CD4-positive, alpha-beta memory T cell (primary cell): ENCODE measurements at places on chromosomes 4 and X. TPM values are rescaled to one million over a fixed set of nuclear protein-coding genes. Genes with fewer than 3 reads are reported as not detected.

Gene ADH1B
- not detected for total RNA-seq

Gene RTL3
- total RNA-seq: not detected

Gene DOCK11
- total RNA-seq: 112 TPM

Gene FAM47E
- not detected for total RNA-seq

Gene CENPVL2
- not detected for total RNA-seq

GRCh38 chr4:41728573-41728913 is 20.0 kb downstream of the PHOX2B start:
- no peaks in the 10 kb centered on the region for H3K36me3 ChIP-seq
- no peak for DNase-seq
- H3K27ac ChIP-seq: no peak overlapping the region
- H3K4me3 ChIP-seq: no peak overlapping the region
- no peaks in the 10 kb centered on the region for H3K4me1 ChIP-seq

DNA sequence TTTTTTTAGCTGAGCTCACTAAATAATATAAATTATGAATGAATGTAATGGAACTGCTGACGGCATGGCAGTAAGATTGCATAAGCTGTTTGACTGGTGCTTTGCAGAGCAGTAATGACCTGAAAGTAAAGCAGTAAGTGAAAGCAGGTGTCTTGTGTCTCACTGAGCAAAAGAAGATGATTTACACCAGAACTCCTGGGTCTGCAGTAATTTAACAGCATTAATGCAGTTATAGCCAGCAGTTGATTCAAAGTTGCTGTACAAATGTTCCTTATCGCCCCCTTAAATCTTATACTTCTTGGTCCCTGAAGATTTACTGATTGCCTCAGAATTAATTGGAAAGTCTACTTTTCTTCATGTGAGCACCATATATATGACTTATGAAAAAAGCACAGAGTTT is 187.7 kb downstream of the DCTD start:
- no peak overlapping the region for H3K27ac ChIP-seq
- H3K4me1 ChIP-seq: no peaks in the 10 kb centered on the region
- no peaks in the 10 kb centered on the region for H3K36me3 ChIP-seq
- H3K27me3 ChIP-seq: no peaks in the 10 kb centered on the region

- no peaks in the 10 kb centered on the region for H3K27me3 ChIP-seq
- H3K27ac ChIP-seq: no peak within 1 kb of the TSS
- H3K4me1 ChIP-seq: no peaks in the 10 kb centered on the region
Measured at GRCh38 chr4:76035799-76036380, at the start of gene CXCL11. Gene CXCL11, minus strand, starts transcription at chr4:76036070. Its CDS starts 83 bp downstream, at chr4:76035987.

- H3K36me3 ChIP-seq: no peaks in the 10 kb centered on the region
- DNase-seq: no peak
- H3K4me1 ChIP-seq: no peaks in the 10 kb centered on the region
- H3K4me3 ChIP-seq: no peak overlapping the region
- H3K27me3 ChIP-seq: no peaks in the 10 kb centered on the region
Measured at GRCh38 chr4:81039351-81039972, 9.0 kb downstream of the BMP3 start.

GRCh38 chr4:115042496-115042895 is 70.9 kb downstream of the NDST4 start:
- H3K4me3 ChIP-seq: no peak overlapping the region
- no peaks in the 10 kb centered on the region for H3K4me1 ChIP-seq
- DNase-seq: no peak

DNA sequence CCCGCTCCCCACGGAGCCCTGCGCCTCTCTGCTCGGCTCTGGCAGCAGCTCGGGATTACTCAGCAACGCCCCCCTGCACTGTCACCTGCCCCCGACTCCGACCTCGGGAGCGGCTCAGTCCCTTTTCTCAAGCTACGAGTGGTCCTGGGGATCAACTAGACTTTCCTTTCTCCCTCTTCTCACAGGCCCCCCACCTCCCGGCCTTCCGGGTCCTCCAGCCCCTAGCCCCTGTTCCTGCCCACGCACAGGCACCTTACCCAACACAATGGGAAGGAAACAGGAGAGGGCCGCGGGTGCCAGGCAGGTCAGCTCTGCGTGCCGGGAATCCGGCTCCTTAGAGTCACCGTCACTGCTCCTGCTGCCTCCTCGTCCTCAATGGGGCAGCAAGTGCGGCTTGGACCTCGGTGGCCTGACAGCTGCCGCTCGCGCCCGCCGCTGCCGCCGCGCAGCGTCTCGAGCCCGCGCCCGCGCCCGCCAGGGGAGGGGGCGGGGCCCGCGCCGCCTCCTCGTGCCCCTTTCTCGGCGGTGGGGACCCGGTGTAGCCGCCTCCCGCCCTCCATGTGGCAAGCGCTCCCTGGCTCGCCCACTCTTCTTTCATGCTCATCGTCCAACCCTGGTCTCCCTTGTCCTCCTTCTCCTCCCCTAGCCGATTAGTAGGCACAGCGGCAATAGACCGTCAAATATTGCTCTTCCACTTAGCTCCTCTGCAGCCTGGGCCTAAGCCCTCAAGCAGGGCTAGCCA is at the start of gene RAB9B:
Gene RAB9B, minus strand, starts transcription at position 455 of the 742 bp plus-strand sequence. CDS start 6,473 bp downstream, outside the sequence.
- H3K27me3 ChIP-seq: no peaks in the 10 kb centered on the region
- no peak within 1 kb of the TSS for H3K27ac ChIP-seq
- H3K36me3 ChIP-seq: no peaks in the 10 kb centered on the region
- peak within 1 kb of the TSS; percentile 29 for H3K4me3 ChIP-seq
- H3K4me1 ChIP-seq: peaks cover 5% of the 10 kb centered on the region

GRCh38 chr4:17066972-17067371 is 168.5 kb upstream of the LDB2 start:
- H3K4me1 ChIP-seq: no peaks in the 10 kb centered on the region
- no peaks in the 10 kb centered on the region for H3K36me3 ChIP-seq
- no peaks in the 10 kb centered on the region for H3K27me3 ChIP-seq
- H3K4me3 ChIP-seq: no peak overlapping the region
- no peak overlapping the region for H3K27ac ChIP-seq
- no peak for DNase-seq

GRCh38 chr4:8281519-8282133 is 12.1 kb downstream of the HTRA3 start:
- DNase-seq: no peak
- no peak overlapping the region for H3K27ac ChIP-seq
- no peaks in the 10 kb centered on the region for H3K36me3 ChIP-seq
- no peaks in the 10 kb centered on the region for H3K27me3 ChIP-seq
- H3K4me1 ChIP-seq: no peaks in the 10 kb centered on the region

DNA sequence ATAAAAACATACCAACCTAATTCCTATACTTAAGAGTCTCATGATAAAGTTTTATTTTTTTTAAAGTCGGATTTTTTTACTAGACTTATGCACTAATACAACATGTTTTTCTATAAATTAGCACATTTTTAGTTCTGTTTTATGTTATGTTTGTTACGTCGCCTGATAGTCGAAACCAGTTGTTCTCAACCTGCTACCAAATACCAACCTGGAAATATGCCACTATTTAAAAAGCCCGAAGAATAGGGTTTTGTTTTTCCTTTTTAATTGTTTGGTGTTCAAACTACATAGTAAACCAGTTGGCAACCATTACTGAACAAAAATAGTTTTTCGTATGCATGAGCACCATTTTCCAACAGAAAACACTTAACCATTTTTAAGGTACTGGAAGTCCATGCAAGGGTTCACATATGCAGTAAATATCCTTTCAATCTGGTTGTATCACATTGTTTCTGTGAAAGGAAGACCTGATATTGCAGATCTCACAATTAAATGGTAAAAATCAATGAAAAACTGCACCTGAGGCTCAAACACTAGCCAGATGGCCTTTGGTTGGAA is 1.4 kb downstream of the WDFY3 start:
- peaks cover 7% of the 10 kb centered on the region for H3K4me1 ChIP-seq
- no peak overlapping the region for H3K4me3 ChIP-seq
- H3K27ac ChIP-seq: no peak overlapping the region
- no peak for DNase-seq

- H3K27me3 ChIP-seq: no peaks in the 10 kb centered on the region
- H3K27ac ChIP-seq: no peak overlapping the region
- H3K4me1 ChIP-seq: peaks cover 10% of the 10 kb centered on the region
- no peak overlapping the region for H3K4me3 ChIP-seq
- DNase-seq: no peak
Measured at GRCh38 chr4:38371391-38371851, 292.6 kb upstream of the KLF3 start.

DNA sequence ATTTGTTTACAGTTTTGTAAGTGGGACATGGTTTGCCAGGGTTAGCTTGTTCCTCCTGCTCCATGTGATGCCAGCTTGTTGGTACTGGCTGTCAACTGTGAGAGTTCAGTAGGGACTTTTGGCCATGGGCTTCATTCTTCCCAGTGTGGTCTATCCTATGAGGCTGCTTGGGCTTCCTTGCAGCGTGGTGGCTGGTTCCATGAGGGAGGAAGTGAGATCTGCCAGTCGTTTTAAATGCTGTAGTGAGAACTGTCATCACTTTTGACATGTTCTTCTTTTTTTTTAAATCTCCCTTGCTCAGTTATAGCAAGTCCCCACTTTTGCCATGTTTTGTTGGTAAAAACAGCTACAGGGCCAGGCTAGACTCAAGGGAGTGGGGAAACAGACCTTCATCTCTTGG is 15.9 kb downstream of the NSD2 start:
- H3K4me1 ChIP-seq: peaks cover 6% of the 10 kb centered on the region
- H3K4me3 ChIP-seq: no peak overlapping the region
- H3K36me3 ChIP-seq: no peaks in the 10 kb centered on the region
- H3K27ac ChIP-seq: no peak overlapping the region
- DNase-seq: no peak

DNA sequence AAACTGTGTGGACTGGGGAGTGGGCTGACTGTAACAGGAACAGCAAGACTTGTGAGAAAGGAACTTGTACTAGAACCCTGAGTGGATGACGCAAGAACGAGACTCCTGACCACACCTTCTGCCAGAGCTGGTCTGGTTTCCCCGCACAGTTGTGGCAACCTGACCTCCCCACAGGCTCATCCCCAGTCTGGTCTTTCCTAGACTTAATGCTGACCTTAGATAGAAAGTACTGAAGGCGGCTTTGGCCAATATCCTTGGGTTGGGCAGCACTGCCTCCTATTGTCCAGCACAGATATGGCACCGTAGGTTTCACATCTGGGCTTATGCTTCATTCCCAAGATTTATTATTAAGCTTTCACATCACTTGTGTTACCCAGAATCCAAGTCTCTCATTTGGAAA is 137.8 kb upstream of the FRG1 start:
- H3K4me3 ChIP-seq: no peak overlapping the region
- H3K36me3 ChIP-seq: no peaks in the 10 kb centered on the region
- H3K27ac ChIP-seq: no peak overlapping the region
- no peaks in the 10 kb centered on the region for H3K4me1 ChIP-seq

DNA sequence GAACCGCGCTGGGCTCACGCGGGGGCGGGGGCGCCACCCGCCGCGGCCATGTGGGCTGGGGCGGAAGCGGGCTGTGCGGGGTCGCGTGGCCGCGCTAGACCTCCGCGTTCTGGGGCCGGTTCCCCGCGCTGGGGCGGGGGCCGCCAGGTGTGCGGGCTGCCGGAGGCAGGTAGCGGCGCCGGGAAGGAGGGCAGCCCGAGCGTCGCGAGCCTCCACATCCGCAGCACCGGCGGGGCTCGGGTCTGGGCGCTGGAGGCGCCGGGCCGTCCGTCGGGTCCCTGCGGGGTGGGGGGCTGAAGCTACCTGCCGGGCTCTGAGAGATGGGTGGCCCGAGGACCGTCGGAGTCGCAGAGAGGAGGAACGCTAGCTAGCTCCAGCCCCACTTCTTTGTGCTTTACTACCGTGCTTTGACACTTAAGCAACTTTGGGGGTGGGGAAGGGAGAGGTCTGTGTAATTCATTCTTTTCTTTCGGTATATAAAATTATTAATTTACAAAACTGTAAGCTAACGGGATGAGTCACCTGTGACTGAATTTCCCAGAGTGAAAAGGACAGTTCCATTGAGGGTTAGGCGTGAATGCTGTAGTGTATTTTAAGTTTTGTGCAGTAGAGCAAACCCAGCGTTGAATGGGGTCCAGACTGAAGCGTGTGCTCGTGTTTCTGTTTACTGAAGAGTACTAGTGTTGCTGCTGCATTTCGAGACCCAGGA is 689 bp downstream of the METAP1 start:
- peak overlapping the region; percentile 80 for H3K4me3 ChIP-seq
- H3K36me3 ChIP-seq: no peaks in the 10 kb centered on the region
- no peak for DNase-seq
- H3K4me1 ChIP-seq: peaks cover 39% of the 10 kb centered on the region
- peak overlapping the region; percentile 61 for H3K27ac ChIP-seq

DNA sequence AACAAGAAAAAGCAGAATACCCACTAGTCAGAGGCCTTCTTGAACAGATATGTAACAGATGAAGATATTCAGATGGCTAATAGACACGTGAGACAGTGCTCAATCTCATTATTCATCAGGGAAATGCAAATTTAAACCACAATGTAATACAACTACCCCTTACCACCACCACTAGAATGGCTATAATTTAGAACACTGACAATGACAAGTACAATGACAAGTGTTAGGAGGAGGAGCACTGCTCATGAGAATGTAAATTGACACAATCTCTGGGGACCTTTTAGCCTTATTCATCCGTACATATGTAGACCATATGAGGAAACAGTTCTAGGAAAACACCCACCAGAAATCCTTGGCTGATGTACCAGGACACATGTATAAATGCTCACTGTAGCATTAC is 13.1 kb downstream of the ZNF81 start:
- no peak for DNase-seq
- H3K4me1 ChIP-seq: no peaks in the 10 kb centered on the region
- peaks cover 10% of the 10 kb centered on the region for H3K36me3 ChIP-seq
- no peak overlapping the region for H3K27ac ChIP-seq
- no peak overlapping the region for H3K4me3 ChIP-seq

- no peaks in the 10 kb centered on the region for H3K4me1 ChIP-seq
- H3K36me3 ChIP-seq: peaks cover 11% of the 10 kb centered on the region
- no peak overlapping the region for H3K4me3 ChIP-seq
- H3K27ac ChIP-seq: no peak overlapping the region
Measured at GRCh38 chr4:105434940-105435339, 38.9 kb downstream of the PPA2 start.

DNA sequence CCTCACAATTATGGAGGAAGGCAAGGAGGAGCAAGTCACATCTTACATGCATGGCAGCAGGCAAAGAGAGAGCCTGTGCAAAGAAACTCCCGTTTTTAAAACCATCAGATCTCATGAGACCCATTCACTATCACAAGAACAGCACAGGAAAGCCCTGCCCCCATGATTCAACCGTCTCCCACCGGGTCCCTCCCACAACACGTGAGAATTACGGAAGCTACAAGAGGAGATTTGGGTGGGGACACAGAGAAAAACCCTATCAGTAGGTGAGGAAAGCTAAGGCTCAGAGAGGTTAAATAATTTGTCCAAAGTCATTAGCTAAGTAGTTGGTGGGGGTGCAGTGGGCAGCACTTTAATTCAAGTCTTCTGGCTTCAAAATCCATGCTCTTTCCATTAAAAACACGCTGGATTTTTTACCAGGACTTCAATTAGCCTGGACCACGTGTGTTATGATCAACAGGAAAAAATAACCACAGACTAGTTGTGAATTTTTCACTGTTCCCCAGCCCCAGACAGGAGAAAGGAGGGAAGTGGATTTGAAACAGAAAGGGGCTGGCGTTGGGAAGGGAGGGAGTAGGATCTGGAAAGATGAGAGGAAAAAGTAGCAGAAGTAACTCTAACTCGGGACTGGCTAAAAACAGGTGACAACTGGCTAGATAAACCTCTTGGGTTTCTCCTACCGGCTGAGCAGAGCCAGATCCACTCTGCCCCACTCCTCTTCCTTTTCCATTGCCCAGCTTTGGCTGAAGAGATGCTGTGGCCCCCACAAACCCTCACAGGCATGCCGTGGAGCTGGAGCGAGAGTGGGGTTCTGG is 986 bp downstream of the MTMR8 start:
- peaks cover 15% of the 10 kb centered on the region for H3K4me1 ChIP-seq
- DNase-seq: no peak
- no peaks in the 10 kb centered on the region for H3K27me3 ChIP-seq
- H3K36me3 ChIP-seq: no peaks in the 10 kb centered on the region
- peak overlapping the region; percentile 79 for H3K4me3 ChIP-seq
